ENCODE measurements at places on chromosomes 4 and X.
A peak's percentile ranks its signal among the peaks of the same experiment; 100 is the strongest.

- DNase-seq = no peak
Measured at GRCh38 chrX:39452401-39452800, 645.4 kb downstream of the BCOR start.

DNA sequence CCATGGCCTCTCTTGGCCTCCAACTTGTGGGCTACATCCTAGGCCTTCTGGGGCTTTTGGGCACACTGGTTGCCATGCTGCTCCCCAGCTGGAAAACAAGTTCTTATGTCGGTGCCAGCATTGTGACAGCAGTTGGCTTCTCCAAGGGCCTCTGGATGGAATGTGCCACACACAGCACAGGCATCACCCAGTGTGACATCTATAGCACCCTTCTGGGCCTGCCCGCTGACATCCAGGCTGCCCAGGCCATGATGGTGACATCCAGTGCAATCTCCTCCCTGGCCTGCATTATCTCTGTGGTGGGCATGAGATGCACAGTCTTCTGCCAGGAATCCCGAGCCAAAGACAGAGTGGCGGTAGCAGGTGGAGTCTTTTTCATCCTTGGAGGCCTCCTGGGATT lies 8.0 kb downstream of the CLDN2 start:
- DNase-seq = no peak

- no peak for DNase-seq
Measured at GRCh38 chr4:140944199-140944515, 188.0 kb upstream of the TBC1D9 start.

DNA sequence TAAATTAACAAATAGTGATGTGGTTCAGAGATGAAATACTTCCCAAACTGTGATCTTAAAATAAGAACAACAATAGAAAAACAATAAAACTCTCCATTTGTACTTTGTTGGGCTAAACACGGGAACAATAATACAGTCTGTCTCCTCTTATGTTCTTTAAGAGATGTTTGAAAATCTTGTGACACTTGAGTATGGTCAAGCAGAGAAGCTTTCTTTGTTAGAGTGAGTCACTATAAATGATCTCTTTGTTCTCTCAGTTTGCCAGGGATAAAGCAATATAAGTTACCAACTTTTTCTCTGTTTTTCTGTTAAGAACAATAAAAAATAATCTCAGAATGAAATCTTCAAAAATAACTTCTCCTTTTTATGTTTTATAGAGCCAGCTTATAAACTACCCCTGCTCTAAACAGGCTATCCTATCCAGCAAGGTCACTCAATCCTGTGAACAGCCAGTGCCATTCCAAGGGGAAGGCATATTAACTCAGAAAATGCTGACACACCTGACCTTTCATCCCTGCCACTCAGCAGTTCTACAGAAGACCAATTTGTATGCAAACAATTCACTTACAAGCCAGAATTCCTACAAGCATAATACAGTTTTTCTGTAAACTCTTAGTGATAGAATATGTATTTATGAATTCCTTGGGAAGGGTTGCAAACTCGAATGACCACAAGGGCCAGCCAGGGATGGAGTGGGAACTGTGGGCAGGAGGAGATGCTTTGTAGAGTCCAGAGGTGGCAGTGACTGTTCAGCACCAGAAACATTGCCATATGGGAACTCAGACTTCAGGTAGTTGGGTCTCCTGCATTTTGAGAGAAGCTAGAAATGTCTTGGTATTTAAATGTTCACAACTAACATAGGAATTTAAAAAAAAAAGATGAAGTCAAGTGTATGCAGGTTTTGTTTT lies 52.2 kb downstream of the AFM start:
- DNase-seq = no peak

DNA sequence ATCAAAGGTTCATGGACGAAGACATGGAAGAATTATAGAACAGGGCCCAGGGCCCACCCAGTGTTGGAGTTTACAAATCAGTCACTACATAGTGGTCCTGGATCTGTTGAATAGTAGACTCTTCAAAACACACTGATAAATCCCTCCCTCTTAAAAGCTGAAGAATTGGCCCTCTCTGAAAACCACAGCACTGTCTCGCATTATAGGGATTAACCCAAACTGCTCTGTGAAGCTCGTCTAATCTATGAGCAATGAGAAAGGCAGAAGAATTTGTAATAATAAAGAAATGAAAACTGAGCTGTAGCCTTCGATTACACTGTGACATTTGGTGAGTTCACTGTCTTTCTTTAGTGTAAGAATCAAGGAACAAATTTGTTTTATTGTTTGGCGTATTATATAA lies 92.5 kb upstream of the ZFP42 start:
- no peak for DNase-seq

- DNase-seq = no peak
Measured at GRCh38 chr4:118221227-118221800, 131.5 kb downstream of the PRSS12 start.

- no peak for DNase-seq
Measured at GRCh38 chrX:13759152-13759718, 24.7 kb downstream of the OFD1 start.

- DNase-seq = no peak
Measured at GRCh38 chrX:136784231-136784630, 3.5 kb upstream of the ARHGEF6 start.

GRCh38 chrX:19904778-19905367 lies 17.5 kb upstream of the SH3KBP1 start:
- DNase-seq = peak; percentile 11

Data from type B pancreatic cell (in vitro differentiated cells).